Activated CD4-positive, alpha-beta T cell treated with anti-CD3 and anti-CD28 coated beads, Interleukin-2, amount 10 ng/mL, durations not matched to agents 24 days and 14 days (primary cell): ENCODE measurements at places on chromosomes 13 and 19. TPM values are rescaled to one million over a fixed set of nuclear protein-coding genes. Genes with fewer than 3 reads are reported as not detected.

GRCh38 chr13:110790371-110790770, 76.9 kb downstream of the ING1 start:
- no peak for DNase-seq

GRIN2D gene
- total RNA-seq: 0.16 and 0.26 TPM in 2 replicates

DNA sequence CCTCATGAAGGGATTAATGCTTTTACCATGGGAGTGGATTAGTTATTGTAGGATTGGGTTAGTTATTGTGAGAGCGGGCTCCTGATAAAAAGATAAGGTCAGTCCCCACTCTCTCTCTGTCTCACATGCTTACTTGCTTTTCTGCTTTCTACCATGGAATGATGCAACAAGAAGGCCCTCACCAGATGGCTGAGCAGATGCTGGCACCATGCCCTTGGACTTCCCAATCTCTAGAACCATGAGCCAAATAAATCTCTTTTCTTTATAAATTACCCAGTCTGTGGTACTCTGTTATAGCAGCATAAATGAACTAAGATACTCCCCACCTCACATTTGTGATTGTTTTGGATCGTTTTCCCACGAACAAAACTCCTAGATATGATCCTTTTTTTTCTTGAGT, 353.8 kb downstream of the DNAJC15 start:
- peak; percentile 11 for DNase-seq

DNA sequence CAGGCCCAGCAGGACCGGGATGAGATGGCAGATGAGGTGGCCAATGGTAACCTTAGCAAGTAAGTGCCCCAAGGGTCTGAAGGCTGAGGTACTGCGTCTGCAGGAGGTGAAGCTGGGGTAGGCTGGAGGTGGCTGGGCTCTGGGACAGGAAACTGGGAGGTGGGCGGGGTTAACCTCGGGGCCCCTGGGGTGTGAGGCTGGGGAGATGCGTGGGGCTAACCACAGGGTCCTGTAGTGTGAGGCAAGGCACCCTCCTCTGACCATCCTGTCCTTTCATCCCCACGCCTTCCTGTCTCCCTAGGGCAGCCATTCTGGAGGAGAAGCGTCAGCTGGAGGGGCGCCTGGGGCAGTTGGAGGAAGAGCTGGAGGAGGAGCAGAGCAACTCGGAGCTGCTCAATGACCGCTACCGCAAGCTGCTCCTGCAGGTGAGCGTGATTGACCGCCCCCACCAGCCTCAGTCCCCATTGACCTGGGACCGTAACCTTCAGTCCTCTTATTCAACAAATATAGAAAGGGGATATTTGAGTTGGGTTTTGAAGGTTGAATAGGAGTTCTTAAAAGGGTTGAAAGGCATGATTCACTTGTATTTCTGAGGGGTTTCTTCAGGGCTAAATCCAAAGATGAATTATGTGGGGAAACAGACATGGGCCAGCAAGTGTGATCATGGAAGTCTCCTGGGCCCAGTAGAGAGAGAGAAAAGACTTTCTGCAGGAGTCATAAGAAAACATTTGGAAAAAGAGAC, 35.7 kb downstream of the KCNC3 start:
- DNase-seq: no peak

- DNase-seq: no peak
Measured at GRCh38 chr13:100512422-100512821, 76.2 kb downstream of the GGACT start.

- DNase-seq: no peak
Measured at GRCh38 chr13:51912091-51912490, 50.3 kb downstream of the CCDC70 start.

- DNase-seq: peak; percentile 69
Measured at GRCh38 chr19:3234800-3235199, 10.3 kb downstream of the CELF5 start.

- peak; percentile 73 for DNase-seq
Measured at GRCh38 chr19:45475537-45476291, 7.9 kb downstream of the FOSB start.

DNA sequence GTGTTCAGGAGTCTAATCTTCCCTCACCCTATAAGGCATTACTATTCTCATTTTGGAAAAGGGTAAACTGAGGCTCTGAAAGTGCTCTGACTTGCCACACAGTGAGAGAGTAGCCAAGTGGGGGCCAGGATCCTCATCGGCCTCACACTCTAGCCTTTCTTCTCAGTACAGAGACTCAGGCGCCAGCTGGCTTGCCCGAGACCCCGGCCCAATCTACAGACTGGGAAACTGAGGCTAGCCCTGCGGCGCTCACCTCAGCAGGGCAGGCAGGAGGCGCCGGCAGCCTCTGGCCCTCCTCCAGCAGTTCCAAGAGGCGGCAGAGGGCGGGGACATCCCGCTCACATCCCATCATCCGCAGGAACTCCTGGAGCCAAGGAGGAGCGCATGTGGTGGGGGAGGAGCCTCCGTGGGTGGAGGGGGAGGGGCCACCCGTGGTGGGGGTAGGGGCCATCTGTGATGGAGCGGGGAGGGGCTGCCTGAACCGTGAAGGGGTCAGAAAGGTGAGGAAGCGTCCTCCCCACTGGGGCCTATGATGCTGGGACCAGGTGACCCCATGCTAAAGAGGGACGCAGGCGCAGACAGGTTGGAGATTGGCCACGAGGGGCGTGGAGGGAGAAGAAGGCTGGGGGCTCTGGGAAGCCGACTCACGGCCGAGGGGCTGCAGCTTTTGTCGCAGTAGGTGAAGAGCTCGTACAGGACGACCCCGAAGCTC, 8.7 kb upstream of the INSL3 start:
- no peak for DNase-seq

GRCh38 chr19:4172861-4173473, 9.4 kb downstream of the SIRT6 start:
- peak; percentile 95 for DNase-seq

GRCh38 chr19:54389553-54389952, 24.8 kb upstream of the LAIR1 start:
- no peak for DNase-seq
